Peyer's patch (tissue), 4 donors: ENCODE measurements at places on chromosomes 6 and 20. TPM values are rescaled to one million over a fixed set of nuclear protein-coding genes. Genes with fewer than 3 reads are reported as not detected.

- H3K36me3 ChIP-seq, result no peaks in the 10 kb centered on the region
- H3K4me3 ChIP-seq, result no peak overlapping the region
- no peak overlapping the region for H3K27ac ChIP-seq
- H3K27me3 ChIP-seq, result no peaks in the 10 kb centered on the region
- H3K4me1 ChIP-seq, result peaks cover 43% of the 10 kb centered on the region
- no peak for DNase-seq
These were observed 20.9 kb downstream of the PKIG start for GRCh38 chr20:44603327-44603726.

DNA sequence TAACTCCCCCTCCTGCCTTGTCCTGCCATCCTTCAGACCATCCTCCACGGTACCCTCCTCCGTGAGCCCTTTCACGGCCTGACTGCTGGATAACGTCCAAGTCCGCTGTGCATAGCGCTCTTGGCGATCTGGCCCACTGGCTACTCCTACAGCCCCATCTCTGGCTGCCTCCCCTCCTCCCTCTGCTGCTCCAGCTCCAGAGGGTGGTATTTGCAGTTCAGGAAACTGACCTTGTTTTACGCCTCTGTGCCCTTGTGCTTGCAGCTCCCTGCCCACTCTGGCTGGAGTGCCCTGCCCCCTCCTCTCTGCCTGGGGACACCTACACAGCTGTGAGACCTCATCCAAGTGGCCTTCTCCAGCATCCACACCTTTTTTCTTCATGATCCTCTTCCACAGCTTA, 6.5 kb upstream of the RREB1 start:
- no peak overlapping the region for H3K27ac ChIP-seq
- no peak overlapping the region for H3K4me3 ChIP-seq
- no peaks in the 10 kb centered on the region for H3K36me3 ChIP-seq
- no peaks in the 10 kb centered on the region for H3K27me3 ChIP-seq
- no peak for DNase-seq

DNA sequence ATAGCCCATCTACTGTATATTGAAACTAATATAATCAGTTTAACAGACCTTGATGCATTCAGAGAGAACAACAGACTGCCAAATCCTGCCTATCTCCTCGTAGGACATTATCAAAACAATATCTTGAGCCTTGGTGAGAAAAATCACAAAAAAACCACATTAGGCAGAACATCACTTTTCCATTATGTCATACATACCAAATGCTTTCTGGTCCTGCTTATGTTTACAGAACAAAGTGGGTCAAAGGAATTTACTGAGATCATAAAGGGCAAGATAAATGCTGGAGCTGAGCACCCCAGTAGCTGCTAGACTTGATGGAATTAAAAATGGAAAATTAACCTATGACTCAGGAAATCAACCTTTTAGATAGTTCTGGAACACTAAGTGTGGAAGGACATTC, 195.3 kb upstream of the KCNK16 start:
- no peak for DNase-seq
- H3K4me3 ChIP-seq, result no peak overlapping the region
- H3K27me3 ChIP-seq, result no peaks in the 10 kb centered on the region
- no peaks in the 10 kb centered on the region for H3K4me1 ChIP-seq
- no peak overlapping the region for H3K27ac ChIP-seq

GRCh38 chr6:68635412-68635705, 277 bp downstream of the ADGRB3 start:
- H3K4me1 ChIP-seq, result no peaks in the 10 kb centered on the region
- peak overlapping the region; percentile 77 for H3K27ac ChIP-seq
- DNase-seq, result no peak
- no peaks in the 10 kb centered on the region for H3K36me3 ChIP-seq
- peak overlapping the region; percentile 41 for H3K4me3 ChIP-seq
- no peaks in the 10 kb centered on the region for H3K27me3 ChIP-seq

DNA sequence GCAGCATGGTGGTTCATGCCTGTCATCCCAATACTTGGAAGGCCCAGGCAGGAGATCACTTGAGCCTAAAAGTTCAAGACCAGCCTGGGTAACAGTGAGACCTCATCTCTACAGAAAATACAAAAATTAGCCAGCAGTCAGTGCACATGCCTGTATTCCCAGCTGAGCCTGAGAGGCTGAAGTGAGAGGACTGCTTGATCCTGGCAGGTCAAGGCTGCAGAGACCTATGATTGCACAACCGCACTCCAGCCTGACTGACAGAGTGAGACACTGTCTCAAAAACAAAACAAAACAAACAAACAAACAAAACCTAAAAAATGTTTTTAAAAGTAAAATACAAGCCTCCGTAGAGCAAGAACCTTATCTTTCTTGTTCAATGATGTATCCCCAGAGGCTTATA, 6.0 kb downstream of the CEP85L start:
- no peak overlapping the region for H3K4me3 ChIP-seq
- H3K27me3 ChIP-seq, result no peaks in the 10 kb centered on the region
- DNase-seq, result no peak
- H3K27ac ChIP-seq, result no peak overlapping the region

DNA sequence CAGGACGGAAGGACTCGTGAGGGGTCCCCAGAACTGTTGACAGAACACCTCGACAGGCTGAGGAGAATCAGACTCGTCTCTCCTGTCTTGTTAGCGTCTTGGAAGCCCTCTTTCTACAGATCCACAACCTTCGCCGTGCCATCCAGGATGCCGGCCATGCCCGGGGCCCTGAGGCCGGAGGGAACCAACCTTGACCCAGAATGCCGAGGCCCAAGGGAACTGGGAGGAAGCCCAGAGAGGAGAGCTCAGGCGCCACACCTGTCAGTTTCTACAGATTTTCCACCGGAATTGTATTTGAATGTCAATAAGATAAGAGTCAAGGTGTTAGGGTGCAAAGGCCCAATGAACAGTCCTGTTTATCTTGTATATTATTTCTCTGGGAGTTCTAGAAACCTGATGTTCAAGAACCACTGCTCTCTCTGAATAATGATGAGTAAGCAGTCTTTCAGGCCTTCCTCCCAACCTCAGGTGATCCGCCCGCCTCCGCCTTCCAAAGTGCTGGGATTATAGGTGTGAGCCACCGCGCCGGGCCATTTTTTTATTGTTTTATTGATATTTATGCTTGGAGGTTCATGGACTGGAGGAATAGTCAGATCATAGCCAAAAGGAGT, 799 bp upstream of the ME1 start:
- H3K27me3 ChIP-seq, result no peaks in the 10 kb centered on the region
- H3K27ac ChIP-seq, result peak overlapping the region; percentile 33
- no peaks in the 10 kb centered on the region for H3K4me1 ChIP-seq

GRCh38 chr6:158095031-158095430, 73.0 kb downstream of the SERAC1 start:
- no peaks in the 10 kb centered on the region for H3K36me3 ChIP-seq
- no peak for DNase-seq
- no peaks in the 10 kb centered on the region for H3K4me1 ChIP-seq
- H3K27me3 ChIP-seq, result no peaks in the 10 kb centered on the region

DNA sequence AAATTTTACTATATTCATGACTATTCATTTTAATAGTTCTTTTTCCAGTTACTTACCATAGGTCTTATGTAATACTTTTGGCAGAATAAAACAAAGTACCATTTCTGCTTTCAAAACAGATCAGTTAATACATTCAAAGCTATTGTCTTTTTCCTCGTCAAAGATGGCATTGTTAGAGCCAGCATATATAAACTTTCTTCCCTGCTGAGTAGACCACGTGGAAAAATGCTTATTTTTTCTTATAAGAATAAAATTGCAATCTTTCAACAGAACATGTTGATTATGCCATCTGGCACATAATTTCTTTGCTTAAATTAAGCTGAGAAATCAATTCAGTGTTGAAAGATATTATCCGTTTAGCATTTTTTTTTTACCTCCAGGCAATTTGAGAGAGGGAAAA, 34.9 kb upstream of the EXOC2 start:
- H3K27me3 ChIP-seq, result no peaks in the 10 kb centered on the region
- no peaks in the 10 kb centered on the region for H3K36me3 ChIP-seq
- no peak overlapping the region for H3K27ac ChIP-seq
- H3K4me3 ChIP-seq, result no peak overlapping the region

- H3K27ac ChIP-seq, result no peak within 1 kb of the TSS
- no peak within 1 kb of the TSS for H3K4me3 ChIP-seq
- no peaks in the 10 kb centered on the region for H3K36me3 ChIP-seq
- H3K27me3 ChIP-seq, result no peaks in the 10 kb centered on the region
- no peaks in the 10 kb centered on the region for H3K4me1 ChIP-seq
These were observed at the start of gene OOEP for GRCh38 chr6:73369563-73369962. OOEP (minus strand) TSS chr6:73369897; CDS start chr6:73369792, 105 bp downstream.

DNA sequence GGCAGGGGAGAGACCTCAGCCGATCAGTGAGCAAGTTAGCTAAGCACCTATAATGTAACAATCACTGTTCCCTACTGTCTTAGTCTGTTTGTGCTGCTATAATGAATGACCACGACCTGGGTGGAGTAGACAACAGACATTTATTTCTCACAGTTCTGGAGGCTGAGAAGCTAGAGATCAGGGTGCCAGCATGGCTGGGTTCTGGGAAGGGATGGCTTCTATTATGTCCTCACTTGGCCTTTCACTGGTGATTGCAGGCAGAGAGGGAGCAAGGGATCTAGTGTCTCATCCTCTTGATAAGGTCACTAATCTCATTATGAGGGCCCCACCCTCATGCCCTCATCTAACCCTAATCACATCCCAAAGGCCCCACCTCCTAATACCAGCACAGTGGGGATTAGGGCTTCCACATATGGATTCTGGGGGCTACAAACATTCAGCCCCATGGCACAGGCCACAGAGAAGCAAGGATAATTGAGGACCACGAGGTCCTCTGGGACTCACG, 162.5 kb downstream of the CD83 start:
- no peaks in the 10 kb centered on the region for H3K27me3 ChIP-seq
- H3K4me3 ChIP-seq, result no peak overlapping the region
- no peak overlapping the region for H3K27ac ChIP-seq
- no peak for DNase-seq
- H3K4me1 ChIP-seq, result peaks cover 17% of the 10 kb centered on the region
- no peaks in the 10 kb centered on the region for H3K36me3 ChIP-seq

- H3K4me3 ChIP-seq, result no peak overlapping the region
- H3K27me3 ChIP-seq, result no peaks in the 10 kb centered on the region
- no peaks in the 10 kb centered on the region for H3K36me3 ChIP-seq
- no peaks in the 10 kb centered on the region for H3K4me1 ChIP-seq
These were observed 29.4 kb downstream of the ZNF292 start for GRCh38 chr6:87184762-87185250.

DNA sequence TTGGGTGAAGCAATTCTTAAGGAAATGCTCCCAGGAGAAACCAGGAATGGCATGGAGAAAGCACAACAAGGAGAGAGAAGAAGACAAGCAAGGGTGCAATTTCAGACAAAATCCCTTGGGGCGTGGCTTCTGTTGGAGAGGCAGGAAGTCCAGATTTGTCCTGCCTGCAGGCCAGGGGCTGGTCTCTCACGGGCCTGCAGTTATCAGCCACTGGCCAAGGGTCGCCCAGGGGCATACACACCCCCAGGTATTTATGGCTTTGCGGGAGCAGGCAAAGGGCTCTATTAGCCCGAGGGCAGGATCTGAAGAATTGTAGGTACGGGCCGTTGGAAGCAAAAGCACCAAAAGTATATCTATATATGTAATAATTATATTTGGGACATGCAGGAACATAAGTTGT, 87.7 kb downstream of the IYD start:
- H3K27me3 ChIP-seq, result no peaks in the 10 kb centered on the region
- no peaks in the 10 kb centered on the region for H3K4me1 ChIP-seq
- DNase-seq, result no peak
- no peak overlapping the region for H3K4me3 ChIP-seq
- H3K36me3 ChIP-seq, result no peaks in the 10 kb centered on the region

DNA sequence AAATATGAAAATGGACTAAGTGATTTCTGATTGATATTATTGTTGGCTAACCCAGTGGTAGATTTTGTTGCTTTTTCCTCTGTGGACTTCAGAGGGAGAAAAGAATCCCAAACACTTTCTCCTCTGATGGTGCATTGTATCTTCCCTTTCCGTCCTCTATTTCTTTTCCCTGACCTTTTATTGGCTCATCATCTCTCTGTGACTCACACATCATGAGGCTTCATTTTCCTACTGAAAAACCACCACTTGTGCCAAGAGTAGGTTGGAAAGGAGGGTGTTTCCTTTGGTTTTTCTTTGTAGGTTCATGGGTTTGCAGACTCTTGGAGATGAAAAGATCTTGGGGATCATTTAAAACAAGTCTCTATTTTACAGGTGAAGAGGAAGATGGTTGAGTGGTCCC, 311.7 kb upstream of the JAG1 start:
- H3K4me3 ChIP-seq, result no peak overlapping the region
- no peaks in the 10 kb centered on the region for H3K36me3 ChIP-seq
- H3K27ac ChIP-seq, result no peak overlapping the region
- no peak for DNase-seq
- H3K27me3 ChIP-seq, result no peaks in the 10 kb centered on the region
- peaks cover 5% of the 10 kb centered on the region for H3K4me1 ChIP-seq

- no peaks in the 10 kb centered on the region for H3K4me1 ChIP-seq
- no peak overlapping the region for H3K27ac ChIP-seq
- no peaks in the 10 kb centered on the region for H3K36me3 ChIP-seq
- H3K27me3 ChIP-seq, result no peaks in the 10 kb centered on the region
These were observed 27.4 kb downstream of the TGM6 start for GRCh38 chr20:2408111-2408510.

- H3K4me1 ChIP-seq, result no peaks in the 10 kb centered on the region
- peak overlapping the region; percentile 97 for H3K27ac ChIP-seq
- H3K27me3 ChIP-seq, result no peaks in the 10 kb centered on the region
These were observed 801 bp downstream of the TBPL1 start for GRCh38 chr6:133953634-133954415.

GRCh38 chr6:51684603-51685002, 402.8 kb downstream of the PKHD1 start:
- H3K4me3 ChIP-seq, result no peak overlapping the region
- H3K27ac ChIP-seq, result no peak overlapping the region
- H3K4me1 ChIP-seq, result no peaks in the 10 kb centered on the region
- H3K36me3 ChIP-seq, result no peaks in the 10 kb centered on the region
- DNase-seq, result no peak

DNA sequence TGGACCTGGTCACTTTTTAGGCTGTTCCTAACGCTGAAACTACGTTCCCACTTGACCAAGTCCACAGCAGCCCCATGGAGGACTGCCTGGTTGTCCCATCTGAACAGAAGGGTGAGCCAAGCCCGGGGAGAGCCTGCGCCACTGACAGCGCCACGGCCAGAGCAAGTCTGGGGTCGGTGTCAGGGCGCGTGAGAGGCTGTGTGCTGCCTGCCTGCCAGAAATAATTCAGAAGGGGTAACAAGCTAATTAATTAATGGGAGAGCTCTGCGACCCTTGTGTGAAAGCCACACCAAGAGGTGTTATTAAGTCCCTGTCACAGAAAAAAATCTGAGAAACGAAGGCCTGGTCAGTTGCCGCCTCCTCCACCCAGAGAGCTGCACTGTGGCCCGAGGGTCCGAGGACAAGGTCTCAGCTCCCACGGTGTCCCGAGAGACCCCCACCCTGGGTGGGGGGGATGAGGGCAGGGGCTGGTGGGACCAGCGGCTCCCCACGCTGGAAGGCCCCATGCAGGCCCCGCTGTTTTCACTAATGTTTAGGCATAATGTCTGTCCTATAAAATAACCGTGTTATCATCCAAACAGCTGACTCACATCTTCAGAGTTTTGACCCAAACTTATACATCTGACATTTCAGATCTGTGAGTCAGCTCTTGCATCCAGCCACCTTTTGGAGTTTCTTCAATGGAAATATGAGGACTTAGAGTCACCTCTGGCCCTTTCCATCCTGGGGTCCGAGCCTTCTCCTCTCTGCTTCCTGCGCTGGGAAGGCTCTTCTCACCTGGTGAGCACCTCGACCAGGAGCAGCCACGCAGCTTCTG, 58.5 kb downstream of the DLL1 start:
- peaks cover 4% of the 10 kb centered on the region for H3K4me1 ChIP-seq
- no peaks in the 10 kb centered on the region for H3K27me3 ChIP-seq
- no peak overlapping the region for H3K4me3 ChIP-seq
- no peak overlapping the region for H3K27ac ChIP-seq

Gene RPP21
- 83.2 TPM for total RNA-seq

Gene CCN6
- total RNA-seq, result not detected

Gene MACROD2
- 5.6 TPM for total RNA-seq

Gene MYH7B
- 1.2 TPM for total RNA-seq

Gene MOXD1
- 1.2 TPM for total RNA-seq
